ENCODE measurements at places on chromosomes 11 and 22. TPM values are rescaled to one million over a fixed set of nuclear protein-coding genes. Genes with fewer than 3 reads are reported as not detected.

Gene MS4A12
- 0.33 TPM for polyA plus RNA-seq

Gene MYOD1
- 0.69 TPM for polyA plus RNA-seq

Gene BBS1
- 42.9 TPM for polyA plus RNA-seq

Gene SMTNL1
- 2.0 TPM for polyA plus RNA-seq

Gene POU2AF3
- polyA plus RNA-seq = 11.5 TPM

Gene TRIM49
- 0.53 TPM for polyA plus RNA-seq

Gene LYVE1
- polyA plus RNA-seq = 24.1 TPM

Gene DDX25
- 257 TPM for polyA plus RNA-seq

Gene SCGB1A1
- not detected for polyA plus RNA-seq

Gene CBLIF
- polyA plus RNA-seq = 0.54 TPM

Gene FOLR2
- 37.3 TPM for polyA plus RNA-seq

Gene GLYATL2
- not detected for polyA plus RNA-seq

Gene ADAMTS8
- polyA plus RNA-seq = 1.2 TPM

Gene SLC22A9
- polyA plus RNA-seq = not detected

Gene DNAJB7
- 3.8 TPM for polyA plus RNA-seq

Gene RIMBP3B
- polyA plus RNA-seq = 32.9 TPM

Gene KDM4D
- 96.1 TPM for polyA plus RNA-seq

Gene CHRNA10
- 1.8 TPM for polyA plus RNA-seq

Gene OR2D2
- not detected for polyA plus RNA-seq

Gene OR2AT4
- 0.04 TPM for polyA plus RNA-seq

Gene OR52E5
- polyA plus RNA-seq = not detected

Gene FXYD2
- polyA plus RNA-seq = 8.3 TPM

Gene SPON1
- polyA plus RNA-seq = 11.9 TPM

Gene APIP
- polyA plus RNA-seq = 27.7 TPM
